Stimulated activated CD4-positive, alpha-beta T cell treated with anti-CD3 and anti-CD28 coated beads, Interleukin-4, amount 100 ng/mL, for 1 hour (primary cell): ENCODE measurements at places on chromosomes 2 and 18.

DNA sequence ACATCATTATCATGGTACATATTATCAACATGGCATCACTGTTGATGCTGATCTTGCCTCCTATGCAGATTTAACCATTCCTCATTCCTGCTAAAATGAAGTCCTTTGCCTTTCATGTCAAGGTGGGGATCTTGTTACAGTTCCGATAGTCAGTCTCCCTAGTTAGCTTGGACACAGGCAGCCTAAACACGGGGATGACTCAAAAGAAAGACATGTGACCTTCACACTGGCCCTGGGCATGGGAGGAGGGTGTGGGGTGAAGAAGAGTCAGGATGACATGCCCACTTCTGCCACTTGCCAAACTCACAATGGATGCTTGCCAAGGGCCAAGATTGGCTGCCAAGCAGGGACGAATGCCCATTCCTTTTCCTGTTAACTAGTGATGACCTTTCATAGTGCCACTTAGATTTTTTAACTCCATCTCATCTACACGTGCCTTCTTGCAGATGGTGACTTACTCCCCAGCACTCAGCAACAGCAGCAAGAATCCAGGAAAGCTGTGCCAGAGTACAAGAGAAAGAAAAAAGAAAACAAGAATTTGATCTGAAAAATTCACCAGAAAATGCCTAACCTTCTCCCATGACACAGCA lies 13.9 kb upstream of the SLC1A4 start:
- DNase-seq, result no peak

GRCh38 chr2:174836377-174836994 lies 72.2 kb upstream of the CHRNA1 start:
- DNase-seq, result no peak

GRCh38 chr2:12950957-12951656 lies 234.4 kb downstream of the TRIB2 start:
- no peak for DNase-seq

DNA sequence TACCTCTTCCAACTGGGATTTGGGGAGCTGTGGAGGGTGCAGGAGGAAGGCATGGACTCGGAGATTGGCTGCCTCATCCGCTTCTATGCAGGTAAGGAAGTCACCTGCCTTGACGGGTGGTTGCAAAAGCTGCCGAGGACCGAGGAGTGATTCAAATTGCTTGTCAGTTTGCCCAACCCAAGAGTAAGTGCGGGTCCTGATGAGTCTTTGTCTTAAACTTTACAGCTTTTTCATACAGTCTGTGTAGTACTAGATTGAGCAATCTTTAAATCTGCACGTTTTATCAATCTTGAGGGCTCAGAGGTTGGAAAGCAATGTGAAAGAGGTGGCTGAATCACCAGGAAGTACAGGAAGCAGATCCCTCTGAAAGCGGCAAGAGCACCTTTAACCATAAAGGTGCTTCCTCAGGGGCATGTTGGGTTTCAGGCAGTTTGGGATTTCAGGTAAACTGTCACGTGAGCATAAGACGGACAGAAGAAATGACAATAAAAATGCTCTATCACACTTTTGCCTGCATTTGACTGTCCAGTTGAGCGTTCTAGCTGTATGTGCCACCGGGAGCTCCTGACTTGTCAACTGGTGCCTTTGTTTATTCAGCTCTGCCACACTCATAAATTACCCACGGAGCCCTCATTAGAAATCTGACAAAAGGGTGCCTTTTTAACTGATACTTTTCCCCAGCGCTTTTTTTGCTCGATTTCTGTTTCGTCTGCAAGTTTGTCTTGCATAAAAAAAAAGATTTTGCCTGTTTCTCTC lies 2.0 kb downstream of the PHLPP1 start:
- peak; percentile 34 for DNase-seq

- no peak for DNase-seq
These were observed 130.5 kb upstream of the SLC1A4 start for GRCh38 chr2:64858541-64859311.

GRCh38 chr2:149984311-149984710 lies 396.7 kb upstream of the MMADHC start:
- no peak for DNase-seq

DNA sequence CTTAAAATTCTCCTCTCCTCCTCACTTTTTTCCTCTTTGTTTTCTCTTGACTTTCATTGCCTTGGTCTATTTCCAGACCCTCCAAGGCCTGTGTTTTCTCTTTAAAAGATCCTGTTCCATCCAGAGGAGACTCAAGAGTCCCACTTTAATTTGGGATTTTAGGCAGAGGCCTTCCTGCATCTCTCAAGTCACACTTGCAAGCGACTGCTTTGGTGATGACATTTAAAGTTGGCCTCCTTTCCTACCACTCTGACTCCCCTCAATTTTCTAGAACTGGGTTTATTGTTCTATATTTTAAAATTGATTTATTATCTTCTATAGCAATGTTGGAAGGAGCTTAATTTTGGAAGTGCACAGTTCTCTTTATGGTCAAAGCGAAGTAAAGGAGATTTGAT lies 16.3 kb downstream of the ASAP2 start:
- DNase-seq, result no peak

GRCh38 chr2:127619203-127619590 lies 26.8 kb upstream of the GPR17 start:
- DNase-seq, result no peak

GRCh38 chr2:102258386-102259074 lies 52.8 kb upstream of the IL1RL1 start:
- no peak for DNase-seq

GRCh38 chr2:179521944-179522343 lies 257.3 kb upstream of the SESTD1 start:
- DNase-seq, result no peak

- DNase-seq, result no peak
These were observed 162.3 kb downstream of the PHLPP1 start for GRCh38 chr18:62877411-62878221.

- no peak for DNase-seq
These were observed 435.4 kb downstream of the EIPR1 start for GRCh38 chr2:2942225-2942624.

DNA sequence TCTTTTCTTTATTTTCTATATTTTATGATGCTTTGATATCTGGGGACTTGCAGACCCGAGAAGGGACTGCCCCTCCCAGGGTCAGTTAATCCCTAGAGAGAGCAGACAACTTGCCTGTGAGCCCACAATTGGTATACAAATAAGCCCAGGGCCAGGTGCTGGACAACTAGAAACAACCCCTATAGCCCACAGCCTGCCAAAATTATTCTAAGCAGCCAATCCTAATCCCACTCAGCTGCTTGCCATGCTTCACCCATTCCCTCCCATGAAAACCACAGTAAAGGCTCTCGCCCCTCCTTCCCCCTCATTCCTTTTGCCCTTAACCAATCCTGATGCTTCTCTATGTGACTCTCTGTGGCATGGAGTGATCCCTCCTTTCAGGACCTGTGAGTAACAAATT lies 380.7 kb downstream of the RBM43 start:
- DNase-seq, result no peak

- DNase-seq, result no peak
These were observed 180.4 kb downstream of the MCFD2 start for GRCh38 chr2:46735108-46735691.

- no peak for DNase-seq
These were observed 592.2 kb upstream of the SYT4 start for GRCh38 chr18:43869451-43870008.

DNA sequence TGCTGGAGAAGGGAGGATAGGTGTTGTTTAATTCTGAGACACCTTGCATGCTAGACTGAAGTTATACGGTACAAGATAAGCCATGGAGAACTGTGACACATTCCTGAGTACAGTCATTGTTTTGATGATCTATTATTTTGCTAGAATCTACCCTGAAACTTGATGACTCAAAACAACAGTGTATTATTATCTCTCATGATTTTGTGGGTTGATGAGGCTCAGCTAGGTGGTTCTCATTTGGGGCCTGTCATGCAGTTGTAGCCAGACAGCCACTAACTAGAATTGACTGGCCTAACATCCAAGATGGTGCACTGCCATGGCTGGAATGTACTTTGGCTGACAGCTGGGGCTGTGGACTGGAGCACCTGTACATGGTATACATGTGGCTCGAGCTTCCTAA lies 5.4 kb upstream of the IL1R1 start:
- DNase-seq, result peak; percentile 36

- no peak for DNase-seq
These were observed 6.7 kb downstream of the ARHGEF4 start for GRCh38 chr2:130843321-130843985.
